ENCODE measurements at places on chromosomes 6 and 20. TPM values are rescaled to one million over a fixed set of nuclear protein-coding genes. Genes with fewer than 3 reads are reported as not detected.

The KCNK5 gene
- total RNA-seq: not detected

The ENPP5 gene
- not detected for total RNA-seq

The STX11 gene
- total RNA-seq: 11.3 TPM

The MAS1 gene
- total RNA-seq: not detected

The PI3 gene
- not detected for total RNA-seq

The SLC2A10 gene
- total RNA-seq: 9.3 TPM

The FKBP5 gene
- 48.0 TPM for total RNA-seq

The PHACTR2 gene
- 243 TPM for total RNA-seq

The SCUBE3 gene
- 0.72 TPM for total RNA-seq

The NOX3 gene
- not detected for total RNA-seq

The ESR1 gene
- 0.13 TPM for total RNA-seq

The HMGN3 gene
- total RNA-seq: 72.7 TPM

The VSX1 gene
- not detected for total RNA-seq

The LY6G6D gene
- not detected for total RNA-seq

The CST5 gene
- not detected for total RNA-seq

The SYNDIG1 gene
- total RNA-seq: not detected

The ZNF341 gene
- 2.0 TPM for total RNA-seq

The CDSN gene
- total RNA-seq: not detected

The SPATA2 gene
- 3.6 TPM for total RNA-seq

The NCOA7 gene
- total RNA-seq: 30.9 TPM

The PKIB gene
- total RNA-seq: 0.22 TPM

The TCP11 gene
- total RNA-seq: 0.07 TPM

The OR2J3 gene
- total RNA-seq: not detected

The BEND6 gene
- 1.1 TPM for total RNA-seq

The MYLK2 gene
- 0.40 TPM for total RNA-seq

The SOBP gene
- total RNA-seq: 6.0 TPM

The SGK1 gene
- 153 TPM for total RNA-seq

The GNRH2 gene
- total RNA-seq: 0.65 TPM

The KCNK15 gene
- total RNA-seq: 0.07 TPM

The NFATC2 gene
- 7.0 TPM for total RNA-seq

The FUT9 gene
- total RNA-seq: not detected

The PTCRA gene
- total RNA-seq: not detected

The TRIM10 gene
- not detected for total RNA-seq

The MYO6 gene
- 54.6 TPM for total RNA-seq

The ZBTB9 gene
- total RNA-seq: 5.3 TPM

The PRKN gene
- total RNA-seq: 2.1 TPM

The HSPA12B gene
- total RNA-seq: 23.8 TPM

The C20orf144 gene
- 0.07 TPM for total RNA-seq

The RREB1 gene
- 28.5 TPM for total RNA-seq

The ZNF165 gene
- 0.27 TPM for total RNA-seq
